ENCODE measurements at places on chromosomes 1 and 21.

DNA sequence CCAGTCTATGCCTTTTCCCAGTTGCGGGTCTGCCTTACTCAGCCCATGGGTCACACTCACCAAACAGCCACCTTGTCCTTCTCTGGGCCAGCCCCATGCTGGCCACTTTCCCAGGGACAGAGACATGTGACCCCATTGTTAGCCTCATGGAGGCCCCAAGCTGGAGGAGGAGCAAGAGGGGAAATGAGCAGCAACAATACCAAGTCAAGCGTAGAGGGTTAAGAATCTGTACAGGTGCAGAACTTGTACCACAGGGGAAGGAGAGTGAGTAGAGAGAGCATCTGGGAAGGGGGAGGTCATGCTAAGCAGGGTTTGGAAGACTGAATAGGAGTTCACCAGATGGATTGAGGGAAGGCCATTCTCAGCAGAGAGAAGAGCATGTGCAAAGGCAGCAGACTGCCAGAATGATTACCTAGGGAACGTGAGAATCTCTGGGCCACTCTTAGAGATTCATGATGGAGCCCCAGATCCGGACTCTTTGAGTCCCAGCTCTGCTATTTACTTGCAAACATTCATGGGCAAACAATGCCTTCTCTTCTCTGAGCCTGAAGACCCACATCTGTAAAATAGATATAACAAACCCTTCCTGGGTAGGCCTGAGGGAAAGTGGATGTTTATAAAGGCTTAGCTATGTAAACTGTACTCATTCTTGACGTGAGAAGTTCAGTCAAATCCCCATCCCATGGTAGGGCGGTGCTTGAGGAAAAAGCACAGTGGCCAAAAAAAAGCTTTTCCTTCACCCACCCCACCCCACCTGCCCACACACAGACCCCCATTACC lies 2.8 kb upstream of the SLC2A1 start:
- peaks cover 42% of the 10 kb centered on the region for H3K4me1 ChIP-seq
- peaks cover 8% of the 10 kb centered on the region for H3K36me3 ChIP-seq
- H3K27ac ChIP-seq, result peak overlapping the region; percentile 97
- no peak for DNase-seq
- H3K27me3 ChIP-seq, result no peaks in the 10 kb centered on the region

GRCh38 chr1:89605692-89606091 lies 27.2 kb upstream of the LRRC8C start:
- H3K4me1 ChIP-seq, result peaks cover 7% of the 10 kb centered on the region
- H3K4me3 ChIP-seq, result no peak overlapping the region
- no peaks in the 10 kb centered on the region for H3K27me3 ChIP-seq
- no peaks in the 10 kb centered on the region for H3K36me3 ChIP-seq
- H3K27ac ChIP-seq, result no peak overlapping the region

DNA sequence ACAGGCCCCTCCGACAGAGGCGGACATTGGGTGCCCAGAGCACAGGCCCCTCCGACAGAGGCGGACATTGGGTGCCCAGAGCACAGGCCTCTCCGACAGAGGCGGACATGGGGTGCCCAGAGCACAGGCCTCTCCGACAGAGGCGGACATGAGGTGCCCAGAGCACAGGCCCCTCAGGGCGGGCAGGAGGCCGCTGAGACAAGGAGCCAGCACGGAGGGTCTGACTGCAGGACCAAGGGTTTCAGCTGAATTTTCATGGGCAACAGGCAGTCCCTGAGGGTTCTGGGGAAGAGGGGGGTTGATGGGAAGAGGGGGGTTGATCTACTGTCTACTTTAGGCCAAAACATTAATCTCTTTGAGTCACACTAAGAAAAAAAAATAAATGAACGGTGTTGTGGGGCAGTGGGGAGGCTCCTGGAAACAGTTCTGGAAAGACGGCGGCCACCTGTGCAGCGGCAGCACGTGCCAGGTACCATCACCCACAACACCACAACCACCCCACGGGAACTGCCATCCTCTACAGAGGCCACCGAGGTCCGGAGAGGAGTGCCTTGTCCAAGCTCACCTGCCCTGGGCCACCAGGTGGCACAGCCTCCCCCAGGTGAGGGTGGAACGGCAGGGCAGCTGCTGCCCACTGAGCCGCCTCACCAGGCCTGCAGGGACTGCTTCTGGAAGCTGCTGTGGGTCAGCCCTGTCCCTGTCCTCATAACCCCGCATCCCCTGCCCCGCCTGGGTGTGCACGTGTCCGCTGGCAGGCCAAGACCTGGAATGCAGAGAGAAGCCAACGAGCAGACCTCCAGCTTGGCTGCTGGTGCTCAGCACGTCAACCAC lies 20.5 kb downstream of the PRDM15 start:
- H3K4me1 ChIP-seq, result peaks cover 4% of the 10 kb centered on the region
- peaks cover 15% of the 10 kb centered on the region for H3K36me3 ChIP-seq
- H3K27ac ChIP-seq, result no peak overlapping the region
- DNase-seq, result no peak

GRCh38 chr1:236467327-236467641 lies 56.5 kb upstream of the LGALS8 start:
- H3K27me3 ChIP-seq, result no peaks in the 10 kb centered on the region
- DNase-seq, result no peak
- H3K4me3 ChIP-seq, result no peak overlapping the region
- peaks cover 8% of the 10 kb centered on the region for H3K36me3 ChIP-seq

GRCh38 chr21:34775793-34776192 lies 107.0 kb downstream of the CLIC6 start:
- H3K36me3 ChIP-seq, result no peaks in the 10 kb centered on the region
- H3K27ac ChIP-seq, result no peak overlapping the region
- peaks cover 11% of the 10 kb centered on the region for H3K27me3 ChIP-seq
- H3K4me3 ChIP-seq, result no peak overlapping the region
- DNase-seq, result no peak

GRCh38 chr1:199087144-199087543 lies 448.3 kb downstream of the PTPRC start:
- no peaks in the 10 kb centered on the region for H3K36me3 ChIP-seq
- no peaks in the 10 kb centered on the region for H3K27me3 ChIP-seq
- DNase-seq, result no peak
- H3K27ac ChIP-seq, result no peak overlapping the region

GRCh38 chr1:15701784-15702183 lies 17.7 kb downstream of the PLEKHM2 start:
- H3K27me3 ChIP-seq, result no peaks in the 10 kb centered on the region
- no peak overlapping the region for H3K4me3 ChIP-seq
- H3K27ac ChIP-seq, result peak overlapping the region; percentile 61
- H3K36me3 ChIP-seq, result peaks cover 2% of the 10 kb centered on the region
- H3K4me1 ChIP-seq, result peaks cover 27% of the 10 kb centered on the region

- peaks cover 19% of the 10 kb centered on the region for H3K4me1 ChIP-seq
- peaks cover 8% of the 10 kb centered on the region for H3K27me3 ChIP-seq
- no peak for DNase-seq
- no peak overlapping the region for H3K27ac ChIP-seq
These were observed 53.4 kb upstream of the BCAR3 start for GRCh38 chr1:93734999-93735398.

DNA sequence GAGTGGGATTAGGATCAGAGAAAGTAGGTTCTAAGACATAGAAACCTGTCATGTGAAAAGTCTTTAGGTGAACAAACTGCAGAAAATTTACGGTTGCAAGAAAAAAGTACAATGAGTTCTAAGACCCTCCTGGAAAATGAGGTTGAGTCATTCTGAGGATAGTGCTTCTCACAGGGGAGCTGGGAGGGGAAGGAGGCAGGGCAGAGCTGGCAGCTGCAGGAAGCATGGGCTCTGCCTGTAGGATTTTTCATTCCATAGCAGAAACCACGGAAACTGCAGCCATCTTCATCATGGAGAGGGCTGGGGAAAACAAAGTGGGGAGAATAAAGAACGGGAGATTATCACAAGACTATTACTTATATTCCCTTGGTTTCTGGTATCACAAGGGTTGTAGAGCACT lies 25.8 kb upstream of the THEM4 start:
- H3K4me3 ChIP-seq, result peak overlapping the region; percentile 15
- H3K27me3 ChIP-seq, result no peaks in the 10 kb centered on the region
- H3K36me3 ChIP-seq, result no peaks in the 10 kb centered on the region
- peaks cover 16% of the 10 kb centered on the region for H3K4me1 ChIP-seq

DNA sequence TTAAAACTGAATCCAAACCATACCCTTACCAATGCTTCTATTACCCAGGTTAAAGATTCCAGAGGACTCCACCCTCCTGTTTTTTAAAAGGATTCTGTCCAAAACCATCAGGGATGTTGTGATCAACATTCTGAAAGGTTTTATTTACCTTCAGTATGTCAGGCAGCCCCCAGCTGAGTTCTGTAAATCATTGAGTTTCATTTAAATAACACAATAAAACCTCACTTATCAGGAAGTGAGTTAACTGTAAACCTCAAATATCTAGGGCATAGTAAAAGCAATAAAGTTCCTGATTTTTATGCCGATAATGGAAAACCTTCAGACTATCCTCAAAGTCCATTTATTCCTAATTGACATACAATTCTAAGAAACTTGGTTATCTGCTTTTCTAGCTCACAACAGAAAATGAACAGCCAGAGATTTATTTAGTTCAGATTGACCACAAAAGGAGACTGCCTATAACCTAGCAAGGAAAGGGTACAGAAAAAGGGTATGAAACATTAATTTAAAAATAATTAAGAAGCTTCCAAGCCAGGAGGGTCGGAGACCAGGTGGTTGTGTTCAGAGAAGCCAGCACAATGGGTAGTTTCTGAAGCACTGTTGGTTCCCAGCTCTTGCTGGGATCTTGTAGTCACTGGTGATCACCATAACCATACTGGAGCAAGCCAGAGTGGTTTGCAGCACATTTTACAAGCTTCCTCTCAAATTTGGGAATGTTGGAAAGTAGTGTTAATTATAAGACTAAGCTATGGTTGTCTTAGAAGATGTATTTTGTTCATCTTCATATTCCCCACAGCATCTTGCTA lies 336.4 kb upstream of the FMN2 start:
- H3K27ac ChIP-seq, result no peak overlapping the region
- no peaks in the 10 kb centered on the region for H3K36me3 ChIP-seq
- no peak for DNase-seq
- peaks cover 3% of the 10 kb centered on the region for H3K27me3 ChIP-seq
- H3K4me1 ChIP-seq, result no peaks in the 10 kb centered on the region
- H3K4me3 ChIP-seq, result no peak overlapping the region

DNA sequence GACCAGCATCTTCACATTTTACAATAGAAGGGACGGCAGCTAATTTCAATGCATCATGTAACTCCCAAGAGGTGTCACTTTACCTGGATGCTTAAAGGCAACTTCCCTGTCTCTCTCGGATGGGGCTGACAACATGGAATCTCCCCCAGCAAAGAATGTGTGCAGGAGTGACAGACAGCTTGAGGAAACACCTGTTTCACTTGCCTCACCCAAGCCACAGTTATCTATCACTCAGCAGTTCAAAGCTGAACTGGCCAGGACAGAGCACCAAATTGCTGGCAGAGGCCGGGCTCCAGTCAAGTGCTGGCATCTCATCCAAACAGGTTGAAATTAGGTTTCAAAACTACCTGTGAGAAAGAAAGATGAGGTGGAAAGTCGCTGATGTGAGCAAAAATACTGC lies 538.0 kb upstream of the PLXNA2 start:
- no peaks in the 10 kb centered on the region for H3K36me3 ChIP-seq
- H3K27me3 ChIP-seq, result peaks cover 4% of the 10 kb centered on the region
- no peaks in the 10 kb centered on the region for H3K4me1 ChIP-seq
- no peak overlapping the region for H3K27ac ChIP-seq
- no peak overlapping the region for H3K4me3 ChIP-seq
- no peak for DNase-seq

GRCh38 chr21:18759267-18759666 lies 355.7 kb upstream of the TMPRSS15 start:
- H3K4me1 ChIP-seq, result peaks cover 4% of the 10 kb centered on the region
- H3K27me3 ChIP-seq, result no peaks in the 10 kb centered on the region
- no peaks in the 10 kb centered on the region for H3K36me3 ChIP-seq
- no peak overlapping the region for H3K4me3 ChIP-seq
- DNase-seq, result no peak
- H3K27ac ChIP-seq, result no peak overlapping the region

- H3K27me3 ChIP-seq, result no peaks in the 10 kb centered on the region
- no peak for DNase-seq
- H3K4me1 ChIP-seq, result no peaks in the 10 kb centered on the region
- H3K36me3 ChIP-seq, result no peaks in the 10 kb centered on the region
- no peak overlapping the region for H3K27ac ChIP-seq
These were observed 24.5 kb upstream of the SOAT1 start for GRCh38 chr1:179269071-179269470.

- peaks cover 7% of the 10 kb centered on the region for H3K36me3 ChIP-seq
- H3K4me1 ChIP-seq, result no peaks in the 10 kb centered on the region
- no peak overlapping the region for H3K4me3 ChIP-seq
- H3K27me3 ChIP-seq, result no peaks in the 10 kb centered on the region
- no peak for DNase-seq
These were observed 82.8 kb downstream of the TRIM33 start for GRCh38 chr1:114428083-114428754.

DNA sequence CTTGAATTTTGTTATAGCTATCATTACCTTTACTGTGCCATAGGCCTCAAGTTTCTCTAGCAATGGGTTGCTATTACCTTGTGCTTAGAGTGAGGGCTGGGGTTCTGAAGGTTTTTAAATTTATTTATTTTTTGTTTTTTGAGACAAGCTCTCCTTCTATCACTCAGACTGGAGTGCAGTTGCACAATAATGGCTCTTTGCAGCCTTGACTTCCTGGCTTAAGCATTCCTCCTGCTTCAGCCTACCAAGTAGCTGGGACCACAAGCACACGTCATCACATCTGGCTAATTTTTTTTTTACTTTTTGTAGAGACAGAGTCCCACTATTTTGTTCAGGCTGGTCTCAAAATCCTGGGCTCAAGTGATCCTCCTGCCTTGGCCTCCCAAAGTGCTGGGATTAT lies 41.5 kb downstream of the SNX27 start:
- no peaks in the 10 kb centered on the region for H3K27me3 ChIP-seq
- H3K27ac ChIP-seq, result no peak overlapping the region
- DNase-seq, result no peak
- no peak overlapping the region for H3K4me3 ChIP-seq
- H3K36me3 ChIP-seq, result peaks cover 22% of the 10 kb centered on the region
- H3K4me1 ChIP-seq, result peaks cover 12% of the 10 kb centered on the region

DNA sequence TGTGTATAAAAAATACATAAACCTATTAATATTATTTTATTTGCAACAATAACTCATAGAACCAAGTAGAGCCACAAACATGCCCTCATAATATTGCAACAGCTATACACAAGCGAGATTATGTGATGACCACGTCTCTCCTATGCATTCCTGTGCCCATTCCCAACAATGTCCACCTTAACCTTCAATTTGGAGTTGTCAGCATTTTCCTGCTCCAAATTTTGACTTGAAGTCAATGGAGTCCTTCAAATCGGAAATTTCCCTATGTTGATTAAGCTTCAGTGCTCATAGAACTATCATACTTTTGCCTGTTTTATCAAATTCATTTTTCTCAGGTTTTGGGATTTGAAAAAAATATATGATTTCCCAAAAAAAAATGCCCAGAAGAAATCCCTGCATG lies 27.4 kb upstream of the FAM20B start:
- peaks cover 21% of the 10 kb centered on the region for H3K4me1 ChIP-seq
- no peak overlapping the region for H3K27ac ChIP-seq
- H3K4me3 ChIP-seq, result no peak overlapping the region
- H3K27me3 ChIP-seq, result no peaks in the 10 kb centered on the region

GRCh38 chr1:109198745-109199144 lies 15.0 kb upstream of the SARS1 start:
- peaks cover 5% of the 10 kb centered on the region for H3K27me3 ChIP-seq
- H3K27ac ChIP-seq, result no peak overlapping the region
- H3K4me3 ChIP-seq, result no peak overlapping the region
- no peaks in the 10 kb centered on the region for H3K36me3 ChIP-seq
- no peak for DNase-seq

All from type B pancreatic cell (in vitro differentiated cells).